ENCODE measurements at places on chromosomes 12 and 14.
A peak's percentile ranks its signal among the peaks of the same experiment; 100 is the strongest.

GRCh38 chr14:45743884-45744283 is 490.9 kb upstream of the MIS18BP1 start:
- DNase-seq, result no peak

DNA sequence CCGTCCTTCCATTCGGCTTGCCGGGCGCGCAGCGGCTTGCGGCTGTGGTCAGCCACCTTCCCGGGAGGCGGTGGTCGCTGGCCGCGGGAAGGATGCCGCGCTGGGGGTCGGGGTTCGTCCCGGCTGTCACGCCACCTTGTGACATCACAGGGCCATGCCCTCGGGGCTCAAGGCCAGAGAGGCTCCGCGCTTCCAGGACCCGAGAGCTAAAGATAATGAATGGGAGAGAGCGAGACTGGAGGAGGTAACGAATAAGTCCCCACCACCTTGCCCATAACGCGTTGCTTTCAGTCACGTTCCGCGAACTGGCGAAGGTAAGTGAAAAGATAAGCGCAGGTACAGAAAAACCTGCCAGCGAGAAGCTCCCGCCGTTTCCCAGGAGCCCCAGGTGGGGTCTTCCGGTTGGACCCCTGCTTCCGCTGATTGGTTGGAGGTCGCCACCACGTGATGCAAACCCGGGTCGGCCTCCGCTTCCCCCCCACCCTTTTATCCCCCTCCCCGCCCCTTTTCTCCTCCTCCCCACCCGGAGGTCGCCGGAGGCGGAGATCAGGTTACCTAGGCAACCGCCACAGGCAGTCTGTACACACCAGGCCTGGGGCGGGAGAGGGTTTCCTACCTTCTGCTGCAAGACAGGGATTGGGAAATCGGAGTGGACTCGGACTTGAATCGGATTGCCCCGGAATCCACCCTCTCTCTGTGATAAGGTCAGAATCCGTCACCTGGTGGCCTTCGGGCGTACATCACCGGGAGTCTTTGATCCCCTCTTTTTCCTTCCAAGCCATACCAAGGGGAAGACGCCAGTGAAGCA is at the start of gene LRRC9:
TSS of gene LRRC9 (plus strand) at position 575 of the 808 bp plus-strand sequence.
- peak; percentile 85 for DNase-seq

DNA sequence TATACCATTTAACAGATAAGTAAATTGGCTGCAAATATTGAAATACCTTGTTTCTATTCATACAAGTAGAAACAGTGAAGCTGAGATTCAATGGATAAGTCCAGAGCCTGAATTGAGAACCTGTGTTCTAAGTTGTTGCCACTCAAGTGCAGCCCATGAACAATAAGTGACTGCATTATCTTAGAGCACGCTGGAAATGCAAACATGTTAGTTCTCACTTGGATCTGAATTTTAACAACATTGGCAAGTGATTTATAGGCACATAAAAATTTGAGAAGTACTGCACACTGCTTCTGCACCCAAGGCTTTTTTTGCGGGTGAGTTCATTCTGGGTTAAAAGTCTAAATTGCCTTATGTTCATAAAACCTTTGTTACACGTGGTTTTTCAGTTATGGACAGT is 484.3 kb downstream of the NAV3 start:
- DNase-seq, result no peak

GRCh38 chr14:64636208-64636979 is 67.8 kb upstream of the PLEKHG3 start:
- DNase-seq, result no peak

- no peak for DNase-seq
Measured at GRCh38 chr12:77152623-77153193, 87.3 kb upstream of the E2F7 start.

DNA sequence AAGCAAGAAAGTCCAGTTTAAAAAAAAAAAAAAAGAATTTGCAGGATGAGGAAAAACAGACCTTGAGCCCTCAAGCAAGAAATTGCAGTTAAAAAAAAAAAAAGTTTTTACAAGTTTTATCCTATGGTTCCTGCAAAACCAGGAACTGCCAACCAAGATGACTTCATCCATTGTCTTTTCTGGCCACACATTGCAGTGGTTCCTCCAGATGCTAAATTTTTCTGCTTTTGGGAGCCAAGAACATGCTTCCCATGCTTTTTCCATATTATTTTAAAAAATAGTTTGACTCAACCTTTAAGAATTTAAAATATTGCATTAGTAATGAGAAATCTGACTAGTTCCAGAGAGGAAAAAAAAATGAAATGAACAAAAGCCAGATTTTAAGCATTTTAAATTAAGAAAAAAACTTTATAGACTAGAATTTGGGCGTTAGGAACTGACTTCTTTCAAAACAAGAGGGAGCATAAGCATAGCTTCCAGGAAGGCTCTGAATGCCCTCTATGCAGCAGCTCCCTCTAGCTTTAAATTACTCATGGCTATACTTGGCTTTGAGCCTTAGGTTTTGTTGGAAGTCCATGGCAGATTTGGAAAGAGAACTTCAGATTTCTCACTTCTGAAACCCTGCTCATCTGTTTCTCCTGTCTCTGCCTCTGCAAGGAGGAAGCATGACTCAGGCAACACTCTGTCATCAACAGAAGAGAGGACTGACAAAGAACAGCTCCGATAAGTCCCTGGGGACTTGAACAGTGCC is 124.5 kb downstream of the GPR65 start:
- DNase-seq, result no peak

DNA sequence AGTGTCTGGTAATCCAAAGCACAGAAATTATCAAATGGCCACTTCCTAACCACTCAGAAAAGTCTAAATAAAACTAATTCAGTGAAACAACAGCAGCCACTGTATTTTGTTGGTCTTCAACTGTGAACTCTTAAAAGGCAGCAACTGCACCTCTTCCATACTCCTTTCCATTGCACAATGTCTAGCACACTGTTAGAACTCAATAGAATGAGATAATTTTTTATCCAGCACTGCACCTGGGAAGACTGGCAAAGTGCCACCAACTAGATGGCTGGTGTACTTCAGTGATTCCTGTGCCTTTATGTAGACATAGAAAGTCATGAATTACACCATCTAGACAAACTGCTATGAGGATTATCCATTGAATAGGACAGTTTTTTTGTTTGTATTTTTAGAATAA is 26.2 kb downstream of the LGR5 start:
- no peak for DNase-seq

- DNase-seq, result no peak
Measured at GRCh38 chr12:80825506-80825905, 108.8 kb downstream of the MYF5 start.

DNA sequence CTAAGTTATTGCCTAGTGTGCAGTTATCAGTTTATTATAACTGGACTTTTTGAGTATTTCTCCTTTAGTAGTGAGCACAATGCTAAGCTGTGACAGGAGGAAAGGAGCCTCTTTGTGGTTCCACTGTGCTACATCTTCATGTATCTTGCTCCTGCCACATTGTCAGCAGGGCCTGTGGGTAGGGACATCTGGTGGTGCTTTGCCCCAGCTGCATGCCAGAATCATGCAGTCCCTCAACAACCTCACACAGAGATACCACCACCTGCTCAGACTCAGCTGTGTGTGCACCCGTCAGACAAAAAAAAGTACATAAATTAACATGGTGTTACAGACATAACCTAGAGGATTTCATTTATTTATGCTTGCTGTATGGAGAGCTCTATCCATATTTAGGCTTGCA is 51.1 kb downstream of the MIS18BP1 start:
- no peak for DNase-seq

GRCh38 chr12:12267742-12268200 is 927 bp upstream of the LRP6 start:
- no peak for DNase-seq

GRCh38 chr14:96095058-96095457 is 55.9 kb downstream of the C14orf132 start:
- no peak for DNase-seq

- DNase-seq, result no peak
Measured at GRCh38 chr12:24901576-24902461, 47.1 kb downstream of the BCAT1 start.

- DNase-seq, result no peak
Measured at GRCh38 chr14:99679543-99679942, 4.6 kb upstream of the CYP46A1 start.

DNA sequence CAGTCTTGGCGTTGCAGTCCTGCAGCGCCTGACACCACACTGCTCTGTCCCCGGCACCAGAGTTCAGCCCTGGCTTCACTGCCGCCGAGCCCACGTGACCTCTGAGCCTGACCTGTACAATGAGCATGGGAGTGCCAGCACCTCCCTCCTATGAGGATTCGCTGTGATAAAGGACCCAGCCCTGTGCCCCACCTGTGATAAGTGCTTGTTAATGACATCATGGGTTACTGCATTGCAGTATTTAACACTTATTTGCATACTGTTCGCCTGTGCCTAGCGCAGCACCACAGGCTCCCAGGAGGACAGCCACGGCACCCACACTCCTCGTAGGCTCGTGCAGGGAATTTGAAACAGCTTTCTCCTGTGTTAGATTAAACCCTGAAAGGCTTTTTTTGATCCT is 118.2 kb upstream of the GSC start:
- no peak for DNase-seq

DNA sequence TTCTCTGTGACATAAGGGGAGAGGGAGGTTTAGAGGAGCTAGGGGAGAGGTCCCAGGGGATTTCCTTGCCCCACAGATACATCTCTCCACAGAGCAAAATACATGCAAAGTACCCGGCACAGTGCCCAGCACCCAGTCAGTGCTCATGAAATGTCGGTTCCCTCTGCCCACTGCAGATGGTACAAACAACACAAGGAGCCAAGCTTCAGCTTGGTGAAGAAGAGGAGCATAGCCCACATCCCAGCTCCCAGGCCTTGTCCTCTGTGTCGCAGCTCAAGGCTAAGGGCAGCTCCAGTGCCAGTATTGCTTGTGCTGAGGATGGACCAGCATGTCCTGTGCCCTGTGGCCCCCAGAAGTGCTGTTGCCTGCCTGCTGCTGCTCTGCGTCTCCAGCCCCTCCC is 35.0 kb upstream of the FKBP4 start:
- no peak for DNase-seq

- no peak for DNase-seq
Measured at GRCh38 chr12:107497231-107497630, 188.4 kb upstream of the PWP1 start.
